Stimulated activated CD8-positive, alpha-beta memory T cell treated with anti-CD3 and anti-CD28 coated beads, Interleukin-2, amount 100 ng/mL, for 1 hour (primary cell): ENCODE measurements at places on chromosomes 11 and 22.

GRCh38 chr11:111603611-111604130, 1.4 kb downstream of the SIK2 start:
- DNase-seq: no peak

GRCh38 chr11:95363708-95364107, 132.7 kb upstream of the SESN3 start:
- no peak for DNase-seq

GRCh38 chr11:74630043-74630442, 37.7 kb downstream of the POLD3 start:
- DNase-seq: no peak

DNA sequence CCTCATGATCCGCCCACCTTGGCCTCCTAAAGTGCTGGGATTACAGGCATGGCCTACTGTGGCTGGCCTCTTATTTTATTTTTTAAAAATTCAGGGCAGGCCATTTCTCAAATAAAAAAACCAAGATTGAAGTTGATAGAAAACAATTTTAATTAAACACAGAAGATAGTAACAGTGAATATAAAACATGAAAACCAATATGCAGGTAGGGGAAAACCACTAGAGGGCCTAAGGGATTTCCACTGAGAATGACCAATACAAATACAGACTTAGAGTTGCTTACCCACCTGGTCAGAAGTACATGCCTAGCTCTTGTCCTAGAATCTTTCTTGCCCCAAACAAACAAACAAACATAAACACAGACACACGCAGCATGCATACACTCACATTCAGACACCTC, 1.7 kb upstream of the RTCB start:
- no peak for DNase-seq

DNA sequence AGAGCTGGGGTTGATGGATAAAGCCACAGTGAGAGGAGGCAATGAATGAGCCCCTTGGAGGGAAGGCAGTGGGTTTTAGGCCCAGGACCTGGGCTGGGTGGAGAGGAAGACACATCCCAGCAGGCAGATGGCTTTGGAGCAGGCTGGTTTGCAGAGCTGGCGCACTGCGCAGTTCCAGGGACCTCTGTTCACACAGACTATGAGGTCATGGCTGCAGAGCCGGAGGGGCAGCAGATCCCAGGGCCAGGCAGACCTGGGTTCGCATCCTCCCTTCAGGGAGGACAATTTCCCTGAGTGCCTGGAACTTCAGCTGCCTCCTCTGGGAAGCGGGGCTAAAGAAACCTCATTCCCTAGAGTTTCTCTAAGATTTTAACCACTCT, 28.2 kb upstream of the DGKZ start:
- DNase-seq: no peak

GRCh38 chr11:1081601-1082311, 7.1 kb downstream of the MUC2 start:
- no peak for DNase-seq

DNA sequence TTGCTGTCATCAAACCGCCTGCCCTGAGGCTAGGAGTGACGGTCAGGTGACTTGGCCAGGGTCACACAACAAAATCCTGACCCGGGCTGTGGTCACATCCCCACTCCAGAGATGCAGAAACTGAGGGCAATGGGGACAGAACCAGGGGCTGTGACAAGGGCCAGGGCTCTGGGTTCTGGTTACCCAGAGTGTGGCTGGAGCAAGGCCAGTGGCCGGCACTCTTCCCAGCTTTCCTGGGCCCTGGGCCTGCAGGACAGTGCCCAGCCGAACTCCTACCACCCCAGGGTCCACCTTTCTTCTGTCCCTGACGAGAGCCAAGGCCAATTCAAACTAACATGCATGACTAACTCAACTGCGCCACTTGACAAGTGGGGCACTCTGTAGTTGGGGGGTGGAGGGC, 35.9 kb downstream of the ARVCF start:
- DNase-seq: no peak

GRCh38 chr11:63613517-63614135, 607 bp downstream of the PLAAT3 start:
- DNase-seq: peak; percentile 6

- no peak for DNase-seq
These were observed 20.3 kb upstream of the POU2AF1 start for GRCh38 chr11:111399187-111400031.

DNA sequence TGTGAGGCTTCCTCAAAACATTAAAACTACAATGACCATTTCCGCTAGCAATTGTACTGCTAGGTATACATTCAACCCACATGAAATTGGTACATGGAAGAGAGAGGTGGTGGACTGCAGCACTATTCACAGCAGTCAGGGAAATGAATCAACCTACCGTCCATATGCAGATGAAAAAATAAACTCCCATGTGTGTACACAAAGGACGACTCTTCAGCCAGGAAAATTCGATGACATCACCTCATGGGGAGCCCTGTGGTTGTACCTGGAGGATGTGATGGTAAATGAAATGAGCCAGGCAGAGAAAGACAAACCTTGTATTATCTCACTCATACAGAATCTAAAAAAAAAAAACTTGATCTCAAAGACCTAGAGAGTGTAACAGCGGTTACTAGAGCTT, 23.3 kb downstream of the RFPL3 start:
- no peak for DNase-seq

- no peak for DNase-seq
These were observed 75.6 kb downstream of the TP53I11 start for GRCh38 chr11:44875037-44875436.

GRCh38 chr11:29484548-29484947, 532.3 kb downstream of the KCNA4 start:
- no peak for DNase-seq

- DNase-seq: no peak
These were observed 106.7 kb upstream of the ASPHD2 start for GRCh38 chr22:26322179-26322905.

- DNase-seq: no peak
These were observed 59.3 kb downstream of the EHF start for GRCh38 chr11:34680206-34680605.

GRCh38 chr22:19820880-19821522, 33.7 kb downstream of the GNB1L start:
- DNase-seq: no peak

- no peak for DNase-seq
These were observed 1419.8 kb upstream of the TENM4 start for GRCh38 chr11:80860632-80861031.

GRCh38 chr11:17267576-17267975, 9.0 kb upstream of the NUCB2 start:
- no peak for DNase-seq

DNA sequence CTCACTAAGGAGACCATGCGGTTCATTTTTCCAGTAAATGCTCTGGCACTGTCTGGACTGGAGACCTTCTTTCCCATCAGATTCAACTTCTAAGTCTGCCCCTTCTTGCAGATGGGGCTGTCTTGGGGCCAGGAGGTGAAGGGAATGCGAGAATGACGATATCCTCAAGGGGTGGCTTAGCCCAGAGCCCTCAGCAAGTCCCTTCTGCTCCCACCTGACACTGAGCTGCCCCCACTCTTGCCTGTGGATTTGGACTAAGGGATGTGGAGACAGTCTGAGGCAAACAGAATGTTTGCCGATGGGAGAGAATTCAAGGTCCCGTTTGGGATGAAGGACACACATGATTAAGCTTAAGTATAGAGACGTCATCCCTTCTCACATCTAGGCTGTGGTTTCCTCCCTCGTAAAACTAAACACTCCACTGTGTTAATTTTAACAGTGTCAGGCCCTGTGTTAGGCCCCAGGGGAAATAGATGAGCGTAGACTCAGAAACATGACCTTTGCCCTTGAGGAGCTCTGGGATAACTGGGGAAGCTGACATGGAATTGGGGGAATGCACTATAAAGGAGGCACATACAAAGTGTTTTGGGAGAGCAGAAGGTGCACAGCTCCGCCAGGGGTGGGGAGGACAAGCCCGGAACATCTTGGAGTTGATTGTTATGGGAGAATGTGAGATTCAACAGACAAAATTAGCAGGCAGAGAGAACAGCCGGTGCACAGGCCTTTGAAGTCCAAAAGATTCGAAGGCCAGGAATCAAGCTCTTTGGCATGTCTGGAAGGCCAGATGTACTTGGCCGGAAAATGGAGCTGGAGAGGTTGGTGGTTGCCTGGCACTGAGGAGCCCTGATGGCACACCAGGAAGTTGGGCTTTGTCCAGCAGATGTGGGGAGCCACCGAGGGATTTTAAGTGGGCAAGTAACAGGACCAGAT, 71.6 kb downstream of the ST3GAL4 start:
- no peak for DNase-seq

DNA sequence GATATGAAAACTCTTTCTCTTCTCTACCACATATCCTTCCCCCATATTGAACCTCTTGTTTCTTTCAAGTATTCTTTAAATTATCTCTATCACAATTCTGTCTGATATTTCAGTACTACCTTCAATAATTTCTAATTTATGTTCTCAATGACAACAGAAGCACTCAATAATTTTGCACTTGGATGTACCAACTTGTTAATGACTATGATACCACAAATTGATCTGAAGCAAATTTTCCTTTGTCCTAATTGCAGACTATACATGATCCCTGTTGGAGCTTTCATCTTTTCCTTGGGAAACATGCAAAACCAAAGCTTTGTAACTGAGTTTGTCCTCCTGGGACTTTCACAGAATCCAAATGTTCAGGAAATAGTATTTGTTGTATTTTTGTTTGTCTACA, at the start of gene OR4C15:
Gene OR4C15 (plus strand): TSS at position 301 of the 400 bp plus-strand sequence. CDS start 0 bp downstream, at position 301.
- DNase-seq: no peak

DNA sequence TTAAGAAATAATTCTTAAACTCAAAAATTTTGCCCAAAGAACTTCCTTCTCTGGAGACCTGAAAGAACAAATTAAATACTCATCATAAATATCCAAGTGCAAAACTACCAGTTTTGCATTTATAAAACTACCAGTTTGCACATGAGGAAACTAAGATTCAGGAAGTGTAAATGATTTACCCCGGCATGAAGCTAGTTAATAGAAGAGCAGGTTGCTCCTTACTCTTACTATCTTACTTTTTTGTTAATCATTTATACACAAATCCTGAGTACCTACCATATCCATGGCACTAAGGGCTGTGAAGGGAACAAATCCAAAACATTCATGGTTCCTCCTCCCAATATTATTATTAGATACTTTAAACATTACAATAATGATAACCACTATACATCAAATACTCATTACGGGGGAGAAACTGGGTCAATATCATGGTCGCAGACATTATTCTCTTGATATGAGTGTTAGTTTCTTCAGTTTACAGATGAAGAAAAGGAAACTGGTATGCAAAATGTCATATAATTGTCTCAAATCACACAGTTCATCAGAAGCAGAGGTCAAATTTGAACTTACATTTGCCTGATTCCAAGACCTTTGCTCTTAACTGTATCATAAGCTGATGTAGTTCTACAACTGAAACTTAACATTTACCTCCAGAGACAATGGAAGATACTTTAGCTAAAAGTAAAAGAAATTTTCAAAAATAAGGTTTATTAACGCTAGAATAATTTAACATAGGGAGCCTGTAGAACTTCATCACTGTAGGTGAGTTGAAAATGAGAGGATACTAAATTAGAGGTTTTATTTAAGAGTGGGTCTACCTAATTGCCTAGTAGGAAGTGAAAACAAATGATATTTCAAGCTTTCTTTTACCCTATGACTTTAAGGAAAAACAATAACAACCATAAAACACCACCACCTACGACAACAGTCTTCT, 74.5 kb downstream of the FAM76B start:
- DNase-seq: no peak

DNA sequence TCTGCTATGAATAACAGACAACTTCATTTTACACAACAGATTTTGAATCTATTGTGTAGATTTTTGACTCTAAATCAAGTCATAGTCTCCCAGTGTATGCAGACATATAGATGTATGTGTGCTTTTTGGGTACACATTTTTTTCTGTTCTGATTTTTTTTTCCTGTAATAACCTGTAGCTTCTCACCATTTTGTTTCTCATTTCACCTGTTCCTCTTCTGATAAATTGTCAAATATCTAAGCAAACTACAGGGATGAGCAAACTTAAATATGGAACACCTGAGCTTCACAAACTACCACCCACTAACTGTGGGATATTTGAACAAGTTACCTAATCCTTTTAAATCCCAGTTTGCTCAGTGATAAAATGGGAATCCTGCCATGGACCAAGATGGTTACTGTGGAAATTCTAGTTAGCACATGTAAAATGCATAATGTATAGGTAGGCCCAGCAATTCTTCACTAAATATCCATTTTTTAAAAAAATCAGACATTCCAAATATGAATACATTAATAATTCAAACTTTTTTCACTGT, 15.7 kb downstream of the LGR4 start:
- DNase-seq: no peak

DNA sequence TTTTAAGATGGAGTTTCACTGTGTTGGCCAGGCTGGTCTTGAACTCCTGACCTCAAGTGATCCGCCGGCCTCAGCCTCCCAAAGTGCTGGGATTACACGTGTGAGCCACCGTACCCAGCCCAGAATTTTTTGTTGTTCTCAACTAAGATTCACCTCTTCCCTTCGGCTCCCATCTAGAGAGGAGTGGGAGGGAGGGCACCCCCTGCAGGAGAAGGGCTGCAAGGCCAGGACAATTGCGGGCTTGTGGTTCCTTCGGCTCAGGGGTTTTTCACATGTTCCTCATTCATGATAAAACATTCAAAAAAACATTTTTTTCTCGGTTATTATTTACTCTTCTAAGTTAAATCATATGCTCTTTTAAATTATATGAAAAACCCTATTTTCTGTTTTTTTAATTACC, 201.1 kb upstream of the LRRC4C start:
- DNase-seq: no peak

DNA sequence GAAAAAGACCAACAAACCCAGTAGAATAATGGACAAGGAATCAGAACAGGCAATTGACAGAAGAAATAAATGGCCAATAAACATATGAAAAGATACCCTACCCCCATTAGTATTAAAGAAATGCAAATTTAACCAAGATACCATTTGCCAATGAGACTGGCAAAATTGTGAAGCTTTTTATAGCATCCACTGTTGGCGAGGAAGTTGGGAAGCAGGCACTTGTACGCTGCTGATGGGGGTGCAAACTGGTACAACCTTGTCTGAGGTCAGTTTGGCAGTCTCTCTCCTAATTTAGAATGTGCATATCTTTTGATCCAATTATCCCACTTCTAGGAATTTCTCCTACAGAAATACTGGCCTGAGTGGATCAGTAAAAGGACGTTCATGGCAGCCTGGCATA, 8.6 kb upstream of the NRXN2 start:
- no peak for DNase-seq

DNA sequence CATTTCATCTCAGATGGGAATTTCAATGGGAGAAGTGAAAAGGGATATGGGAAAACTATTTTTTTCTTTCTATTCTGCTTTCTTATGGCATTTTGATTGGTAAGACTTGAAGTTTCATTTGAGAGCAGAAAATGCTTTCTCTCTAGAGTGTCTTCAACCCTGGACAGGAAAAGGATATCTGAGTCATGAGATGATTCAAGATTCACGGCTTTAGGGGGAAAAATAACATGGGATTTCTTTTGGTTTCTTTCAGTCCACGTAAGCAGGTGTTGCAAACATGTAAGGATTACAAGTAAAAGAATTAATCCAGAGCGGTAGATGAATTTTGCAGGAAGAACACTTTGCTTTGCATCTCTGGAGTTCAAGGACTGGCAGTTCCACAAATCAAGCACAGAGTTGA, 1001.0 kb upstream of the TENM4 start:
- no peak for DNase-seq

- no peak for DNase-seq
These were observed 166.1 kb upstream of the API5 start for GRCh38 chr11:43145653-43146052.

- no peak for DNase-seq
These were observed 139.6 kb upstream of the LMO1 start for GRCh38 chr11:8403310-8403709.

- DNase-seq: no peak
These were observed 5.4 kb upstream of the HDHD5 start for GRCh38 chr22:17164392-17165024.

- DNase-seq: no peak
These were observed 3.1 kb downstream of the CELSR1 start for GRCh38 chr22:46534177-46534776.
